ENCODE measurements at places on chromosomes 16 and 17. TPM values are rescaled to one million over a fixed set of nuclear protein-coding genes. Genes with fewer than 3 reads are reported as not detected.
A peak's percentile ranks its signal among the peaks of the same experiment; 100 is the strongest.

RCVRN gene
- total RNA-seq = not detected

IQCK gene
- 18.6 TPM for total RNA-seq

- peak; percentile 33 for DNase-seq
Measured at GRCh38 chr17:17570140-17570797, 21.2 kb downstream of the PEMT start.

DNA sequence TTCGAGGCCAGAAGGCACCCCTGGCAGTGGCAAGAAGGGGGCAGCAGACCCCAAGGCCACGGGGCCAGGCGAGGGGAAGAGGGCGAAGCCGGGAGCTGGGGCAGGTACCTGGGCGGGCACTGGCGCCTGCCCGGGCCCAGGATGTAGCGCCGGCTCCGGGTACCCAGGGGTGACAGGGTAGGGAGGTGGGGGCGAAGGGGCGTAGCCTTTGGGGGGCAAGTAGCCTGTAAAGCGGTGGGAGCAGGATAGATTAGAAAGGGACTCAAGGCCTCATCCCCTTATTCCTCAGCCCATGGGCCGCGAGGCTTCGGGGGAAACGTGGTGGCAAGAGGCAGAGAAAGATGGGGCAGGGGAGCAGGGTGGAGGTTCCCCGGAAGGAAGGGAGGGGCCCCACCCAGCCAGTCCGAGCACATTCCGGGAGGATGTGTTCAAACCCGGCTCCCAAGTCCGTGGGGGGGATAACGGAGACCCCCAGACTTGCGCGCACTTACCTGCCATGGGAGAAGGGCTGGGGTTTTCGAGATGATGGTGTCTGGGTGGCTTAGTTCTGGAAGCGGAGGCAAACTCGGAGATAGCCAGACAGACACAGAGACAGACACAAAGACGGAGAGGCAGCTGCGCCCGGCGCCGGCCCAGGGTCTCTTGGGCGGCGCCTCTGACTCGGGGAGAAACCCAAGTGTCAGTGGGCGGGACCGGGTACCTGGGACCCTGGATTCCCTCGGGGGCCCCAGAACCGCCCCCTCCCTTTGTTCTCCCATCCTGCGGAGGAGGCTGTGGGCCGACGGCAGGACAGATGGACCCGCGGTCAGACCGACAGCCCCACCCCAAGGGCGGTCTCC, 493 bp downstream of the PLSCR3 start:
- DNase-seq = peak; percentile 38

CLEC10A gene
- total RNA-seq = not detected

PDP2 gene
- total RNA-seq = 5.7 TPM

ITGAX gene
- 0.42 TPM for total RNA-seq

GRCh38 chr17:57735707-57736106, 9.4 kb downstream of the CCDC182 start:
- DNase-seq = peak; percentile 6

HNF1B gene
- not detected for total RNA-seq

- DNase-seq = no peak
Measured at GRCh38 chr16:9630119-9630518, 538.7 kb downstream of the HAPSTR1 start.

- DNase-seq = no peak
Measured at GRCh38 chr16:9525037-9525436, 433.6 kb downstream of the HAPSTR1 start.

DNA sequence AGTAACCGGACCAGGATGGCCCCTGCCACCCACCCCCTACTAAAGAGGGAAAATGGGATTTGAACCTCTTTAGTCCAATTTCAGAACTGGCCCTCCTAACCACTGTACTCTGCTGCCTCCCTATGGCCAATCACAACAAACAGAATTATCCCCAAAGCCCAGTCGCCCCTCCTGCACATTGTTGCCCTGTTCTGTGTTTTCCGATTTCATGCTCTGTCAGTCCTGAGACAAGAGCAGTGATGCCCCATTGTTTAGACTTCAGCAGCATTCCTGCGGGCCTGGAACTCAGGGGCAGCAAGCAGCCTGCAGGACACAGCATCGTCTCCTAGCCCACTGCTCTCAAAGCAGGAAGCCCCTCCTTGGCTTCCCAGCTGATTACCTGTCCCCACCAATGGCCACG, 20.5 kb upstream of the KLHL11 start:
- no peak for DNase-seq

DNA sequence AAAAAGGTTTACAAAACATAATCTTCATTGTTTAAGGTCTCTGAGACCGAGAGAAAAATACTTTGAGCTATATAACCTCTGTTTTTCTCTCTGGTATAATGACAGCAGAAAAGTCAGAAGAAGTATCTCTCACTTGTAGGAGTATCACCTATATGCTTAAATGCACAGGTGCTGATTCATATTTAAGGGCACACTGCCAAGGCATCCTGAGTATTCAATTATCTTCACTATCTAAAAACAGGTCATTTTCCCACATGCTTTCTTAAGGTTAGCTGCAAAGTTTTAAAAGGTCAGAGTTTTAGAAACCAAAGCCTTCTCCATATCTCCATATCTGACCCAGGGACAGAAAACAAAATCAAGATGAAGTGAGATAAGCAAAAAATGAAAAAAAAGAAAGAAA, 99.3 kb upstream of the C17orf78 start:
- no peak for DNase-seq

ABCA8 gene
- total RNA-seq = not detected

CXCL16 gene
- total RNA-seq = 3.8 TPM

GRCh38 chr17:68197997-68198930, 49.6 kb upstream of the AMZ2 start:
- no peak for DNase-seq

DNA sequence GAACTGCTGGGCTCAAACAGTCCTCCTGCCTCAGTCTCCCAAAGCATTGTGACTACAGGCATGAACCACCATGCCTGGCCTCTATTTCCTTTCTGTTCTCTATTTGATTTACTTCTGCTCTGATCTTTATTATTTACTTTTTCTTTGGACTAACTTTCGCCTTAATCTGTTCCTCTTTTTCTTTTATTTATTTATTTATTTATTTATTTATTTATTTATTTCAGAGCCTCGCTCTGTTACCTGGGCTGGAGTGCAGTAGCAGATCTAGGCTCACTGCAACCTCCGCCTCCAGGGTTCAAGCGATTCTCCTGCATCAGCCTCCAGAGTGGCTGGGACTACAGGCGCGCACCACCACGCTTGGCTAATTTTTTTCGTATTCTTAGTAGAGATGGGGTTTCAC, 1158.3 kb upstream of the GOT2 start:
- DNase-seq = no peak

TAC4 gene
- not detected for total RNA-seq

DNA sequence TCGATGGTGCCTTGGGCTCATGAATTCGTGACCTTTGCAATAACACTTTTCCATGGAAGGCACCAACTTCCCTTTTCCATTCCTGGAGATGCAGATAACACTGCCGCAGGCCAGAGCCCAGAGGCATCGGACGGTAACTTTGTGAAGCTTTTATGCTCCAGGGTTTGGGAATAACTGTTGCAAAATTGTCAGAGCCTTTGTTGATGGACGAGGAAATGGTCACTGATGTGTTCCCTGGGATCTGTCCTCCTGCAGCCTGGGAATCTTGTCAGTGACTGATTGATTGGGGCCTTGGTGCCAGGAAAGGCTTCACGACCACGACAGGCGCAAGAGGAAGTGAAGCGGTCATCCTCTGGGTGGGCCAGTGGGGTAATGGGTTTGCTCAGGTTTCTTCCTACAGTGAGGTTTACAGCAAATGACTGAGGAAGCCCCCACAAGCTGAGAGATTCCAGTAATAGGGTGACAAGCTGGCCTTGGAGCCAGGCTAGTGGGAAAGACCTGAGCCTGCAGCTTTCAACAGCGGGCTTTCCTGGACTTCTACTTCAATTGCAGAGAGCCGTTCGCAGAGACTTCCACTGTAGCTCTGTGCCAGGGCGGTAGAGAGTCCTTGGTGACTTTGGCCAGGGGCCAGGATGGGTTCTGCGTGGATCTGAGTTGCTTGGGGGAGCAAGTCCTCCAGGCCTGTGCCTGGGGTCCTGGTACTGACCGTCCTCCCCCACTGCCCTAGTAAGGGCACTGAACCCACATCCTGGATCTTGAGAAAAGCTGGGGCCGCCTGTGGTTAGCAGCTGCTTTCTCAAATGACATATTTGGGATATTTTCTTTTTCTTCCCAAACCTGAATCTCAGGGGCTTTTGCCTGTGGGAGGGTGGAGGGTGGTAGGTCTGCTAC, 37.6 kb downstream of the PGS1 start:
- DNase-seq = no peak

- peak; percentile 50 for DNase-seq
Measured at GRCh38 chr17:9009737-9010136, 11.6 kb upstream of the NTN1 start.

TEKT1 gene
- not detected for total RNA-seq

GRCh38 chr16:4214215-4214621, 27.7 kb downstream of the SRL start:
- DNase-seq = peak; percentile 75

GRCh38 chr16:27993587-27993986, 69.9 kb downstream of the GSG1L start:
- DNase-seq = no peak

C16orf46 gene
- 0.29 TPM for total RNA-seq

- DNase-seq = no peak
Measured at GRCh38 chr17:3695129-3695722, 729 bp downstream of the P2RX5 start.

- peak; percentile 78 for DNase-seq
Measured at GRCh38 chr17:42679492-42680330, 1.9 kb downstream of the CCR10 start.

Measured in Daoy (cell line).